ENCODE measurements at places on chromosomes 6 and 20. TPM values are rescaled to one million over a fixed set of nuclear protein-coding genes. Genes with fewer than 3 reads are reported as not detected.
A peak's percentile ranks its signal among the peaks of the same experiment; 100 is the strongest.

DNA sequence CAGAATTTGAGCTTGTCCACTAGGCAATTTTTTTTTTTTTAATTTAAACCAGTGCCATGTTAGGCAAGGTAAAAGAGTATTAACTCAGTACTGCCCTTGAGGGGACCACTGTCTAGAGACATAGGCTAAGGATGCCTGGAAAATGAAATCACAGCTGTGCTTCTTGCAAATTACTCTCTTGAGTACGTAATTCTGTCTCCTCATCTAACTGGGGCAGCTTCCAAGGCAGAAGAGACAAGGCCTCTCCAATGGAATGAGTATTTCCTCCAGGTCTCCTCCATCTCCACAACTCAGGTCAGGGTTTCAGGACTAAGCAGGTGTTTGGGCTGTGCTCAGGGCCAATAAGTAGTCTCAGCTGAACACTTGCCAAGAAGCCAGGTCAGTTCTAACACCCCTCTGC lies 33.8 kb upstream of the MRPS10 start:
- DNase-seq: no peak

The PSMG4 gene
- total RNA-seq: 10.2 TPM

- peak; percentile 78 for DNase-seq
These were observed 659 bp downstream of the CEP85L start for GRCh38 chr6:118650582-118651281.

DNA sequence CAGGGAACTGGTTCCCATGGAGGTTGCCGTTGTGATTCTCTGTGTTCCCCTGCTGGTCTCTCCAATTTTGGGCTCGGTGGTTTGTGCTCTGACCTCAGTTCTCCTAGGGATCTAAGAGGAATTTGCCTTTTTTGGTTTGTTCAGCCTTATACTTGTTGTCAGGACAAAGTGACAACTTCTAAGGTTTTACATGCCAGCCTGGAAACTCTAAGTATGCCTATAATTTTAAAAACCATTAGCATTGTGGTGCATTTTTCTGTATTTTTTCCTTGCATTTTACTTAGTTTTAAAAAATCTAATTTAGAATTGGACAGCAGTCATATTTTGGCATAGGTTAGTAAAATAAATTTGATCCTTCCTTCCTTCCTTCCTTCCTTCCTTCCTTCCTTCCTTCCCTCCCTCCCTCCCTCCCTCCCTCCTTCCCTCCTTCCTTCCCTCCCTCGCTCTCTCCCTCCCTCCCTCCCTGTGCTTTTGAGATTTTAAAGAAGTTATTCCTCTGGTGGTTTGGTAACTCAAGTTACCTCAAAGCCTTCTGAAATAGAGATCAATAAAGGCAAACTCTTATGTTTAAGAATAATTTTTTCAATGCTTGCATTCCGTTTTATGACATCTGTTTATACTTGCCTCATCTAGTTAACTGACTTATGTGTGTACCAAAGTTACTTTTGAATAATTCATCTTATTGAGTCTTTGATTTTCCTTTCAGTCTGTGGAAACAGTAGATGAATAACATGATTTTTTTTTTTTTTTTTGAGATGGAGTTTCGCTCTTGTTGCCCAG lies 141.3 kb upstream of the RGS17 start:
- DNase-seq: no peak

The PRR18 gene
- total RNA-seq: not detected

DNA sequence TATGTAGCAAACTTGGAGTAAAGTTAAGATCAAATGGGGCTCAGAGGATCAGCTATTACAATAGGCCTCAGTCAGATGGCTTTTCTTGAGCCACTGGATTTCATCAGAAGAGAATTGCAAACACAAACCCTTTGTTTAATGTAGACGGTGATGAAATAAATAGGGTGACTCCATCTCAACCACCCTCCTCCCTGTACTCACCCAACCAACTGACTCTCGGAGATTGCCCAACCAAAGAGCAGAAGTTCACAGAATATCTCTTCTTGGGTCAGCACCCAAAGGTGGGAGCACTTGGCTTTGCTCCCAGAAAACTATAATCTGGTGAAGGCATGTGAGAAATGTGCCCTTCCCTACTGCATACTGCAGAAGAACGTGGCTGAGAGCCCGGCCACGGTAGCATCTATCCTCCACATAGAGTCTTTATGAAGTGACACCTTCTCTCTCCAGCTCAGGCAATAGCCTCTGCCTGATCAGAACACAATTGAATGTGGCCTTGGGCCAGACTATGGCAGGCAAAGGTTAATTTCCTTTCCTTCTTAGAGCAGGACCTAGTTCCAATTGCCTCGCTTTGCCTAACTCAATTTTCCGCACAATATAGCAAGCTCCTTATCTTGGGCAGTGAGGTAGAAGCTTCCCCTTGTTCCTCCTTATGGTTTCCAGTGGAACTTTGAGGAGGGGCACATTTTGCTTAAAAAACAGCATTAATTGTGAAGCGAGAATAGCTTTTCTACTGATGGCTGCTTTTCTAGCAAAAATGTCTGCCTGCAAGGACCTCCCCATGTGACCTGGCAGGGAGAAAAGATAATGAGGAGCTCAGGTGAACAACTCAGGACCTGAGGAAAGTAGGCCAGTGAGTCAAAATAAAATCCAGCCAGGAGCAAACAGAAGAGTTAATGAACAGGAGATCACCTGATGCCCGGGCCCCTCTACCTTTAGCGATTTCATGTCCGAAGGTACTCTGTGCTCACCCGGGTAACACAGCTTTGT lies 79.4 kb downstream of the GFOD1 start:
- DNase-seq: peak; percentile 68

DNA sequence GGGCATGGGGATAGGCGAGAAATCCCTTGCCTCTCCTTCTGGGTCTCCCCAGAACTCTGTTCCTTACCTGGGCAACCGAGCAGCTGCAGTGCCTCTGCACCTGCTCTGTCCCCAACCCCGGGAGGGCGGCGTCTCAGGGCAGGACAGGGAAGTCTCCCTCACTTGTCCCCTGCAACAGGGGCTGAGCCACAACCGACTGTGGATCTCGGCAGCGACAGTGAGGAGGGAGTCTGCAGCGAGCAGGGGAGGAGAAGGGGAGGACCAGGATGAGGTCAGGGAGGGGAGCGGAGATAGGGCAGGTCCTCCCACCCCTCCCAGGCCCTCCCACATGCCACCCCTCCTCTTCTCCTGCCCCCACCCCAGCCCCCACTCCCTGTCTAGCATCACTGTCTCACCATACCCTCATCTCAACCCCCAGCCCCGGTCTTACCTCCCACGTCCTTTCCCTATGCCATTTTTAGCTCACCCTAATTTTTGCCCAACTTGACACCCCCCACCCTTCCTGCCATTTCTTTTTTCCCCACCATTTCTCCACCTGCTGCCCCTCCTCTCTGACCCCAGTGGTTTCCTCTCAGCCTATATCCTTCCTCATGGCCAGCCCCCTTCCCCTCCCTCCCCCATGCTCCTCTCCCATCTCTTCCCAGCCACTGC lies at the start of gene TNXB:
Gene TNXB, minus strand, starts transcription at position 225 of the 651 bp plus-strand sequence. CDS start 11,140 bp downstream, outside the sequence.
- peak; percentile 76 for DNase-seq

The SASH1 gene
- total RNA-seq: 29.0 TPM

- peak; percentile 66 for DNase-seq
These were observed 679 bp upstream of the RING1 start for GRCh38 chr6:33207552-33208090.

DNA sequence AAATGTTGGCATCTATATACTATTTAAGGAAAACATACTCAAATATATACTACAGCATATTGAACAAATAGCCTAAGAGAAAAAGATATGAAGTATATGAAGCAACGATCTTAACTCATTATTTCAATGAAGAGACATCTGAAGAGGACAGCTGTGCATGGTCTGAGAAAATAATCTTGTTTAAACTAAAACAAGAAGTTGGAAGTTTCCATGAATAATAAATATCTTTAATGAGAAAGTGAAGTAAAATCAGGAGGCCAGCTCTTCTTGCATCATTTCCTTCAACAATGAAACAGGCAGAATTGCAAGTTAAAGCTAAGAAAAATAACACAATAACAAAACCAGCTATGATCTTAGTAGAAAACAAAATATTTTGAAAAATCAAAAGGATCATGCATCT lies 1265.4 kb upstream of the MAP3K7 start:
- no peak for DNase-seq

DNA sequence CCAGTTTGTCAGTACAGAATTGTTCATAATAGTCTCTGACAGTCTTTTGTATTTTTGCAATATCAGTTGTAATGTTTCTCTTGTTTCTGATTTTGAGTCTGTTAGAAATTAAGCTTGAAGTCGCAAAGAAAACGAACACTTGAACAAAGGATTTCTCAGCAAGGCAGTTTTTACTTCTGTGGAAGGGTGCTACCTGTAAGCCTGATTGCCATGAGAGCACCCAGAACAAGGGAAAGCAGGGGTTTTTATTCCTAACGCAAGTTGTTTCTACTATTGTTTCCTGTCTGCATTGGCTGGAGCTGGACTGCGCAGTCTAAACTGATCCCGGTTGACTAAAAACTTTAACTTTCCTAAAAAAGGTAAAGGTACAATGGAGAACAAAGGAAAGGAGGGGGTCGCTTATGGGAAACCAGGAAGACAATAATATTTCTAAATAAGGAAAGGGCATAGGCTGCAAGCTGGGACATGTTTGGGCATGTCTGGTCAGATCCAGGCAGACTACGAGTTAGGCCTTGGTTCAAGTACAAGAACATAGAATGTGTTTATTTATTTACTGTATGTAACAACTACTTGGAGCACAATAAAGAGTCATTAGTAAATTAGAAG lies 28.5 kb downstream of the HLA-B start:
- no peak for DNase-seq

The BEND6 gene
- 1.1 TPM for total RNA-seq

Data from right cardiac atrium (tissue), 5 donors.